ENCODE measurements at places on chromosomes 6 and 20.

GRCh38 chr6:124324237-124324636, 520.6 kb downstream of the NKAIN2 start:
- DNase-seq: no peak

DNA sequence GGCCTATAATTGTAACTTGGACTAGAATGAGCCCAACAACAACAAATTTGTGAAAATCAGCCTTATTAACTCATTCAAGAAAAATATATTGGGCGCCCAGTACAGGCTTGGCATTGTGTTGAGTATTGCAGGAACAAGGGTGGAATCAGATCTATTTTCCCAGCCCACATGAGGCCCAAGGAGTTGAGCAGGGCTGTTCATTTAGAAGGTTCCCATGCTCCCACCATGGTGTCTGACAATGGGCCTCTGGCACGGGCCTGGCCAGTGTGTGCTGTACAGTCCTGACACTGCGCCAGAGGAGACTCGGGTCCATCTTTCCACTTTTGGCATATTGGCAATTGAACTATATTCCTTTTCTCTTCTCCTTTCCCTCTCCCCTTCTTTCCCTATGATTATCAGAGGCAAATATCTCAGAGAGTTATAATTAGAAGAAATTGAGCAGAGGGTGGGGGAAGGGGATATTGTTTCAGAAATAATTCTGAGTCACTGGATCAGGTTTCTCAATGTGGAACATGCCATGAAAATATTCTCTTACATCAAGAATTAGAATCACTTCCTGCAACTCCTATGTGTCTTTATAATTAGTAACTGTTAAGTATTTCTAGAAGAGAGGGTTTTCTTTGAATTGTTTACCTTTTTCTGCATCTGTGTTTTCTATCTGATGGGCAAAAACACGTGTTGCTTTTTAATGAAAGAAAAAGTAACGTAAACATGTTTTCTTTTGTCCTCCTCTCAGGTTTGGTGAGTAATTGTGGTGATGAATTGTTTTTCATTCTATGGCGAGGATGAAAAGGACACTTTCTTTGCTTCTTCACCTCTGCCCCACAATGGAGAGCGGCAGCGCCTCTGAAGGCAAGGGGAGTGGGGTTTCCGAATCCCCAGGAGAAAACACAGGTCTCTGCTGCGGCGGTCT, 209.4 kb downstream of the FOXA2 start:
- no peak for DNase-seq

DNA sequence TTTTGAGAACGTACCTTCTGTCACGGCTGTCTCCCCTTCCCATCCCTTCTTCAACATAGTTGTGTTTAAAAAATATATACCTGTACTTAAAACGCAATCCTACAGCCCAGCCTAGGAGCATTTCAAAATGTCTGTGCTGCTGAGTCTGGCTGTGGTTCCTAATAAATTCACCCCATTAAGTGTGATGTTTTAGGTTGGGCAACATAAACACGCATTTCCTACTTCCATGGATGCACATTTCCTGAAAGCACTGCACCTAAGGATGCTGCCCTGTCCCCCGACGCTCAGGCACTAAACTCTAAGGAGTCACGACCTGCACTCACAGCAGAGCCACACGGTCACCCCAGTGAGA, 1.2 kb downstream of the REV3L start:
- no peak for DNase-seq

GRCh38 chr6:38522322-38522721, 117.4 kb downstream of the BTBD9 start:
- DNase-seq: peak; percentile 22

GRCh38 chr20:45061244-45061643, 39.7 kb downstream of the KCNS1 start:
- no peak for DNase-seq

DNA sequence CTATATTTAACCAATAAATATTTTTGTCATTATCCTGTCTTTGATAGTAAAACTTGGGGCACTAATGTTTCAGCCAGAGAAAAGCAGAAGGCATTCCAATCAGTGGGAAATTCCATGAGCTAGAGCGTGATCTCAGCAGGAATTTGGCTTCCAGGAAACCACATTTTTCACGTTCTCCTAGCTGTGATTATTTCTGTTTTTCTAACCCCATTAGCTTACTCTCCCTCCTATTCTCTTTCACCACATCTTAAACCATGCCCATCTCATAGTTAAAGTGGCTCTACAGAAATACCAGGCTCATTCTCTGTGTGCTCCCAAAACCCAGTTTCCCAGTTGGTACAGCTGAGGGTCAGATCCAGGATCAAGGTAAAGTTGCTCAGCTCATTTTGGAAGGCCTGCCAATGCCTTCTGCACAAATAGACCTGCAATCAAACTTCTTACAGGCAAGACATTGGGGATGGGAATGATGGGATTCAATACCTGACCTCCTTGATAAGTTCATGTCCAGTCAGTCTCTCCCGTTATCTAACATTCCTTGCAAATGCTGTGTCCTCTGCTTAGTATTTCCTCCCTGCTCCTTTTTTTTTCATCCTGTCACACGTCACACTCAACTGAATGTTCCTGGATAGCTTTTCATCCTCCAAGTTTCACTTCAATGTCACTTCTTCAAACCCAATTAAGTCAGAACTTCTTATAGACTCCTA, 33.1 kb upstream of the TMEM30A start:
- no peak for DNase-seq

DNA sequence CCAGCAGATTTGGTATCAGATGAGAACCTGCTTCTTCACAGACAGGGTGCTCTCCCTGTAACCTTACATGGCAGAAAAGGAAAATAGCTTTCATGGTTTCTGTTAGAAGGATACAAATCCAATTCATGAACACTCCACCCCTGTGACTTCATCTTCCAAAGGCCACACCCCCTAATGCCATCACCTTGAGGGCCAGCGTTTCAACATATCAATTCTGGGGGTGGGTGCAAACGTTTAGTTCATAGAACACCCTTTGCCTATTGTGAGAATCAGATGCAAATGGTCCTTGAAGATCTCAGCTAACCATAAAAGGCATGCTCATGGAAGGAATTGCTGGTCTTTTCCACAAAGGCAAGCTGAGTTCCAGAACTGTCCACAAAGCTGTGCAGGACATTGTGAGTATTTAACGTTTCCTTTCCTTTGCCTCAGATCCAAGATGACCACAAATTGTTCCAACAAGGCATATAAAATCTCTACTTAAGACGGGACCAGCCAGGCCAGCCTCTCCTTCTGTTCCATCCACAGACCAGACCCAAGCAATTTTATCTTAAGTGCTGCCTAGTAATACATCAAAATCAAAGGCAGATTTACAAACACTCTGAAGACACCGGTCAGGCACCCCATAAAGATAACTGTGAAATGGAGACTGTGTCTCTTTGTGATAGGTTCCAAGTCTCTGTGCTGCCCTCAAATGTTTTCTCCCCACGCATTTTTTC, 34.7 kb upstream of the SSTR4 start:
- no peak for DNase-seq

- DNase-seq: no peak
Measured at GRCh38 chr20:17676942-17677341, 5.1 kb downstream of the RRBP1 start.

- DNase-seq: no peak
Measured at GRCh38 chr6:168527451-168528210, 86.6 kb downstream of the SMOC2 start.

- DNase-seq: no peak
Measured at GRCh38 chr6:104118274-104118673, 741.4 kb downstream of the HACE1 start.

DNA sequence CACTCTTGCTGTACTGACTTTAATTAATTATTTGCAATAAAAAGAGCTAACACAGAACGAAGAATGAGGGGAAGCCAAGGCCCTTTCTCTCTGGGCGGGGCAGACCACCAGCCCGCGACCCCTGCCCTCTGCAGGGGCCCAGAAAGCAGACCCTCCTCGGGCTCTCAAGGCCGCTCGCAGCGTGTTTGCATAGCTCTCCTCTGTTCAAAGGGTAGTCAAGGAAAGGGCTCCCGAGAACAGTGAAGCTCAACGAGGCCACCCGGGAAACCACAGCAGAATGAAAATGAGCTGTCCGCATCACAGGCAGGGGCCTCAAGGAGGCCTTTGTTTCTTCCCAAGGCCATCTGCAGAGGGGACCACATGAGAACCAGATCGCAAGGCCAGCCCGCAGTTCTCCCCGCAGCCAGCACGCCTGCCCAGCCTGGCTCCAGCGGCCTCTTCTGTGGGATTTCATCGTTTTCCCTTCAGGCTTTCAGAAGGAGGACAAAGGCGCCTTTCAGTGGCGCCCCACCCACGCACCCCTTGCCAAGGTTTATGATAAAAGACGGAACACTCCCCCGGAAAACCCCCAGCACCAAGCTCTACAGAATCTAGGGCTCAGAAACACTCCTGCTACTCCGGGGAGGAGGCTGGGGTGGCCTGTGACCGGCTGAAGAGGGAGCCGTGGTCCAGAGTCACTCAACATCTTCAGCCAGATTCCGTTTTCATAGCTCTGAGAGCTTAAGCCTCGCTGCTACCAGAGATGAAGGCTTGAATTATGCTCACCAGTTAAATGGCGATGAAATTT, 25.3 kb downstream of the ACSS1 start:
- peak; percentile 98 for DNase-seq

GRCh38 chr6:115544765-115545671, 515.7 kb downstream of the FRK start:
- no peak for DNase-seq

- DNase-seq: no peak
Measured at GRCh38 chr6:29011276-29011734, 6.2 kb upstream of the ZNF311 start.

GRCh38 chr6:148288541-148288940, 54.1 kb upstream of the SASH1 start:
- peak; percentile 15 for DNase-seq

- DNase-seq: no peak
Measured at GRCh38 chr6:14423955-14424354, 306.4 kb downstream of the CD83 start.

GRCh38 chr6:166251211-166251610, 57.0 kb downstream of the PRR18 start:
- DNase-seq: no peak

DNA sequence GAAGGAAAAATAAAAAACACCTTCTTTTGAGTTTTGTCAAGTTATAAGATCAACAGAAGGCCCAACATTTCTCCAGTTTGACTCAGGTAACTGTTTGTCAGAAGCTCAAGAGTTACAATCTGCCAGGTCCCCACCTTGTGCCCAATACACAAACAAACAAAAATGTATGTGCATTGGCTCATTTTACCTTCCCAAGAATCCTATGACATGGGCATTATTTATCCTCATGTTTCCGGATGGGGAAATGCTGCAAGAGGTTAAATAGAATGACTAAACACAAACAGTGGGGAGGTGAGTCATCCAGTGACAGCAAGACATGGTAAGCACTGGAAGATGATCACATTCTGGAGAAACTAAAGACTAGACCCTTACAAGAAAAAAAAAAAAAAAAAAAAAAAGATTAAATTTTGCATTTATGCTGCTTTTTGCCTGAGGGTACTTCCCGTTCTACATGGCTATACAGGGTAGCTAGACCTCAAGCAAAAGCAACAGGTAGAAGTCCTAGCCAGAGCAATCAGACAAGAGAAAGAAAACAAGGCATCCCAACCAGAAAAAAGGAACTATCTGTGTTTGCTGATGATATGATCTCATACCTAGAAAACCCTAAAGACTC, 23.6 kb upstream of the ANKRD60 start:
- DNase-seq: no peak

GRCh38 chr6:106549521-106549920, 79.8 kb downstream of the RTN4IP1 start:
- no peak for DNase-seq

GRCh38 chr20:22572023-22572422, 12.3 kb downstream of the FOXA2 start:
- no peak for DNase-seq

- no peak for DNase-seq
Measured at GRCh38 chr6:1025821-1026220, 286.1 kb upstream of the FOXQ1 start.

DNA sequence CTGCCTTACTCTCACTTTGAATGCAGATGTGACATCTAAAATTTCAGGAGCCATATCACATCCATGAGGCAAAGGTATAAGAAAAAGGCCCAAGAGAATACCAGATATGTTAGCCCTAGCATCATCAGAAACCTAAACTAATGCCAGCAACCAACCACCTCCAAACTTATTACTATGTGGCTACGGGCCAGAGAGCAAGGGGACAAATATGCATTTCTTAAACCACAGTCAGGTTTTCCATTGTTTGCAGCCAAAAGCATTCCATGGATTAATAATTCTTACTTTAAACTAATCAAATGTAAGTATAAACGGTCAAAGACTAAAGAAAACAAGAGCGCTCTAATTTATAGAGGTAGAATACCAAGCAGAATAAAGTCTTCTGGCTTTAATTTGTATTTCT, 84.7 kb downstream of the TASP1 start:
- no peak for DNase-seq

- DNase-seq: no peak
Measured at GRCh38 chr6:170117111-170117972, 173.5 kb downstream of the DLL1 start.

DNA sequence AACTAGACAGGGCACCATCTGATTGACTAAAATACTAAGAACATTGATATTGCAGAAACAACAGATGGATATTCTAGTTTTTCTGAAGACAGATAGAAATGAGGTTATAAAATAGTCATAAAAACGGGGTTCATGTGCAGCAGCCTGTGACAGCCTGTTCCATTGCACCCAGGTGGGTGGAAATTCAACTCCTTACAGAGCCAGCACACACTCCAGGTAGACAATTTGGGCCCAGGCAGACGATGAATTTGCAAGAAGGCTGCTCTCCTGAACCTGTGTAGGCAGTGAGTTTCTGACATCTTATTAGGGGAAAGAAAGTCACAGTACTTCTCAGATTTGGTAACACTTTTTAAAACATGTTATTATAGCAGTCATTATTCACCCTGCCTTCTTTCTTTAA, 414.1 kb downstream of the PHF3 start:
- no peak for DNase-seq

- peak; percentile 26 for DNase-seq
Measured at GRCh38 chr20:59820204-59821041, 113.0 kb downstream of the SYCP2 start.

DNA sequence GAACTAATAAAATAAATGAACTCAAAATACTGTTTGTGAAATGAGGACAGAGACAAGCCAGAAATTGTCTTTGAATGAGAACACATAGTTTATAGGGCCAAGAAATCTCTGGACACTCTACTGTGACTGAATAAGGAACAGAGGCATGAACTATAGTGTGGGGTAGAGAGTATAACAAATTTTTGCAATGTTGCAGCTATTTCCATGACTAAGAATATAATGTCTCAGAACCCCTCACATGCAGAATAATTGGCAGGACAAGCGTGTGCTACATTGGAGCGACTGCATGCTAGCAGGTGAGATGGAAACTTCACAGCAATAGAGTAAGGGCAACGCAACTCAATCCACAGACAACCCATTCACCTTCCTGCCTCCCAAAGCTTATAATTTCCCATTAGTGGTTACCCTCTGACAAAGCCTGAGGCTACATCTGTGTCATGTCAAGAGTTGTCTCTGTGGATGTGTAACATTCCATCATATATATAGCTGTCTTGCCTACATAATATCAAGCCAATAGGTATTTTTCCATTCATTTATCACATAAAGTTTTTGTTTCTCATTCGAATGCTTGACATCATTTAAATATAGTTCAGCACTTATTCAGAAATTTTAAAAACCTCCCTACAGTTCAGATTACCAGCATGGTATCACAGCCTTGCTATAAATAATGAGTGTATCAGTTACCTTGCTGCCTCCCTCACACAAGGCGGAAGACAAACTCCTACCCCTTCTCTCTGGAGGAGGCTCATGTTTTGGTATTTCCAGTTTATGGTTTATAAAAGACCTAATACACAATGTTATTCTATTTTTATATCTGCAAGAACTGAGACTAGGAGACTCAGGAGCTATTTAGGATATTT, 47.9 kb upstream of the ECHDC1 start:
- DNase-seq: no peak
